ENCODE measurements at places on chromosomes 16 and 17.

GRCh38 chr16:19645557-19645981 lies 72.5 kb downstream of the KNOP1 start:
- DNase-seq: no peak

DNA sequence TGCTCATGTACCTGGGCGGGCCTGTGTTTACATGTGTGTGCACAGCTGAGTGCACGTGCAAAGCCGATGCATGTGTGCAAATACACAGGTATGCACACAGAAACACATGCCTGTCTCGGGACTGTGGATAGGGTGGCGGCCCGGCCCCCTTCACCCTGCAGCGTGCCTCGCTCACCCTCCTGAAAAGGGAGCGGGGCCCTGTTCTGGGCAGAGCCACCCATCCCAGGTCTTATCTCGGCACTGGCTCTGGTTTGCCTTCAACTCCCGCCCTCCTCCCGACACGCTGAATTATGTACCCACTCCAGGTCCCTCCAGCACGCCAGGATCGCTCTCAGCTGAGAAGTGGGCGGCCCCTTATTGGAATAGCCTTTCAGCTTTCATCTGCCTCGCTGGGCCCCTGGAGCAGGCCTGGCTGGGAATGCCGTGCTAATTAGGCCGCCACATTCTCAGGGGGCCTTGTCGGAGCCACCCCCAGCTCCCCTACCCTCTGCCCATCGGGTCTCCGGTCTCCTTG lies 77.8 kb downstream of the RTN4RL1 start:
- DNase-seq: no peak

GRCh38 chr16:642189-643049 lies 791 bp downstream of the MCRIP2 start:
- DNase-seq: no peak

- peak; percentile 21 for DNase-seq
Measured at GRCh38 chr16:20774703-20775362, 11.0 kb downstream of the ACSM3 start.

GRCh38 chr17:14826358-14826757 lies 438.8 kb downstream of the PMP22 start:
- no peak for DNase-seq

GRCh38 chr16:55711959-55712876 lies 56.4 kb downstream of the SLC6A2 start:
- DNase-seq: peak; percentile 43
